Adipocyte (in vitro differentiated cells): ENCODE measurements at places on chromosomes 7 and 10.
A peak's percentile ranks its signal among the peaks of the same experiment; 100 is the strongest.

GRCh38 chr10:96478355-96478754 is 35.4 kb downstream of the TLL2 start:
- DNase-seq, result no peak

DNA sequence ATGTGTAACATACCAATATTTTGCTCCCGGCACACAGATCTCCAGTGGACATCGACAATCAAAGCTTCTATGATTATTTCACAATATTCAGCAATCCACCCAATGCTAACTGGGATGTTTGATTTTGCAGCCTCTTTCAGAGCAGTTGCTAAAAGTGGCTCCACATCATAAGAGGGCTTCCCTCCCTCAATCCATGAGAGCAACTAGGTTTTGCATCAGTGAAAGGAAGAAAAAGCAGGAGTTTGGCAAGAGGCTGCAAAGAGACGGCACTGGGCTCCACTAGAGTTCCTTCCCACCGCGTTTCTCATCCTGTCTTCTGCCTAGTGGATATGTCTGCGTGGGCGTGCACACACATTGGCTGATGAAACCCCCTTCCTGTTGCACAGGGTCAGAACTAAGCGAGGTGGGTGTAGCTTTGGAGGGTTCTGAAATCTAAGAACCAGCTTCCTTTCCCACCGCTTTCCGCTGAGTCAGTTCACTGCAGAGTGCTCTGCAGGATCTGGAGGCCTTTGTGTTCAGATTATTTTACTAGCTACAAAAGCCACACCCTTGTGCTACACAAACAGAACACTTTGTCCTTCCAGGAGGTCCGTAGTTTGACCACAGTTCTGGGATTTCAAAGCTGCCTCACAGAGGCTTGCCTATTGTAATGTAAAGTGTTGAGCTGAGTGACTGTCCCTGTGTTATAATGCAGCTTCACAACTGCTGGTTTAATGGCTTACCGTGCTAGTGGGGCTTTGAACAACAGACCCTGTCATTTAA is 28.1 kb downstream of the ARL4A start:
- DNase-seq, result peak; percentile 93

DNA sequence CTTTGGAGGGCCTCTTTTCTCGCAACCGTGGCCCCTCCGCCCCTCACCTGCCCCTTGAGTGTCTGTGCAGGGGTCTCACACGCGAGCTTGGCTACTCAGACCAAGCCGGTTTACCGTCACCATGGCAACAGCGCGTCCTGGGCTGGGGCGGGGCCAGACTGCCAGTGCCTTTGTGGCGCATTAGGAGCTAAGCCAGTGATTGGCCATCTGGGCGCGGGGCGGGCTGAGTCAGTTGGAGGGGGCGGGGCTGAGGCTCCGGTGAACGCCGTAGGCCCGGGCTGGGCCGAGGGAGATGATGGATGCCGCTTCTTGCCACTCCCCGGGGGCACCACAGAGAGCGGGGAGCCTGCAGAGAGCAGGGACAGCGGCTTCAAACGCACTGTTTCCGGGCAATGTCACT is 48.7 kb upstream of the FXYD4 start:
- DNase-seq, result peak; percentile 78

DNA sequence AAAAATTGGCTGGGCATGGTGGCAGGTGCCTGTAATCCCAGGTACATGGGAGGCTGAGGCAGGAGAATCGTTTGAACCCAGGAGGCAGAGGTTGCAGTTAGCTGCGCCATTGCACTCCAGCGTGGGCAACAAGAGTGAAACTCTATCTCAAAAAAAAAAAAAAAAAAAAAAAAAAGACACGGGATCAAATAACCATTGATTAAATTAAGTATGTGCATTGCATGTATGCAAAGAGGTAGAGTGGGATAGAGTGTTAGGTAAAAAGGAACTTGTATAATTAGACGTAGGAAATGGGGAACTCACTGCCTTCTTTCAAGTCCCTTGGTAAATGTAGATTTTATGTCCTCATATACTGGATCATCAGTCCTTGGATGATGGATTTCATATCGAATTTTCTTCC is 13.1 kb downstream of the VCL start:
- no peak for DNase-seq

GRCh38 chr7:1503390-1503789 is 799 bp downstream of the INTS1 start:
- no peak for DNase-seq

- peak; percentile 82 for DNase-seq
These were observed 72.6 kb downstream of the ADAM12 start for GRCh38 chr10:126315494-126316177.

DNA sequence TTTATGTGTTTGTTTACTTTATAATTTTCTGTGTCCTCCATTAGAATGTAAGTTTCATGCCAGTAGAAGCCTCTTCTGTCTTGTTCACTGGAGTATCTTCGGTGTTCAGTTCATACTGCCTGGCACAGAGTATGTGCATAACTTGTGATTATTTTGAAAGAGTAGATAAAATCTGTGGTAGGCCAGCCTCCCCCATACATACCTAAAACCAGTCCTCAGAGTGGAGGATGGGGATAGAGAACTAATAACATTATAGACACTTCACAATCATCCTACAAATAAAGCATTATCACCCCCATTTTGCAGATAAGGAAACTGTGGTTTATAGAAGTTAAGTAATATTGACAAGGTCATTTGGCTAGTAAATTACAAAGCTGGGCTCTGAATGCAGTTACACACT is 28.0 kb downstream of the VIM start:
- DNase-seq, result peak; percentile 60

DNA sequence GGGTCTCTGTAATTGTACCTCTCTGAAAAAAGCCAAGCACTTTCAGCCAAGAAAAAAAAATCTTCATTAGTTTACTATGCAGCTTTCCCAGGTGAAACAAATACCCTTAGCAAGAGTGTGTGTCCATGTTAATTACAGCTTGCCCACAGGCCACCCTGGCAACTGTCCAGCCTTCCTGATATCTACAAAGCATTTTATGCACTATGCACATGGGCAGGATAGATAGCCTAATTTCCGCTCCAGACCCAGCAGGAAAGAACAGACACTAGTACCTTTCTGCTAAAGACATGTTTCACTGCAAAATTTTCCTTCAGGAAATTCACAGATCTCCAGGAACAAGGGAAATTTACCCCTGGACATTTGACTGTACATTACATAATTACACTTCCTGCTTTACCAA is 24.4 kb downstream of the CACNA2D1 start:
- DNase-seq, result no peak

DNA sequence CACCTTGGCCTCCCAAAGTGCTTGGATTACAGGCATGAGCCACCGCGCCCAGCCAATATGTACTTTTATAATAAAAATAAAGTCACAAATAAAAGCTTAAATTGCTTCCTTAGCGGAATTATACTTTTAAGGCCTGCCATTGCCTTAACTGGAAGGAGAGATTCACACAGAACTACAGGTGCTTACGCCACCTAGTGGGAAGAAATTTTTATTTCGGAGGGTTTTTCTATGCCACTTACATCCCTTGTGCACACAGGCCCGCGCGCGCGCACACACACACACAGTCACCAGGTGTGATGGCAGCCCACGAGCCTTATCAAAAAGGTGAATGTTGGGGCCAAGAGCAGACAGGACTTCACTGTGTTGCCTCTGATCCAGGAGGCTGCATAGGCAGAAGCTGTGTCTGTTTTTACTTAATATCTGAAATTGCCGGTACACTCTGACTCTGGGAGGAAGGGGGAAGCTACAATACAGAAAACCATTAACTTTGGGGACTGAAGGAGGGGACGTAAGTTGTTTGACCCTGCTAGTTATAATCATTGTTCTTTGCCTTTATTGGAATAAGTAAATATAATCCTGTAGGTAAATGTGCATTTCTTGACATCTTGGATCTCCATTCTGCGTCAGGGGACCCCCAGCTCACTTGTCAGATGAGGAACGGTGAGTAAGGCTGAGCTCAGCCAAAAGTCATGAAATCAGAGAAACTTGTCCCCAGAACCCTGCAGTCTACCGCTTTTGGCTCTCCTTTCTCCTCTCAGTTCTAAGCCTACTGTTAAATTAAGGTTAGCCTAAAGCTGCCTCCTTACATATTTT is 87.1 kb downstream of the SLC16A9 start:
- DNase-seq, result peak; percentile 67

GRCh38 chr7:20778063-20778721 is 8.5 kb downstream of the SP8 start:
- DNase-seq, result peak; percentile 64

DNA sequence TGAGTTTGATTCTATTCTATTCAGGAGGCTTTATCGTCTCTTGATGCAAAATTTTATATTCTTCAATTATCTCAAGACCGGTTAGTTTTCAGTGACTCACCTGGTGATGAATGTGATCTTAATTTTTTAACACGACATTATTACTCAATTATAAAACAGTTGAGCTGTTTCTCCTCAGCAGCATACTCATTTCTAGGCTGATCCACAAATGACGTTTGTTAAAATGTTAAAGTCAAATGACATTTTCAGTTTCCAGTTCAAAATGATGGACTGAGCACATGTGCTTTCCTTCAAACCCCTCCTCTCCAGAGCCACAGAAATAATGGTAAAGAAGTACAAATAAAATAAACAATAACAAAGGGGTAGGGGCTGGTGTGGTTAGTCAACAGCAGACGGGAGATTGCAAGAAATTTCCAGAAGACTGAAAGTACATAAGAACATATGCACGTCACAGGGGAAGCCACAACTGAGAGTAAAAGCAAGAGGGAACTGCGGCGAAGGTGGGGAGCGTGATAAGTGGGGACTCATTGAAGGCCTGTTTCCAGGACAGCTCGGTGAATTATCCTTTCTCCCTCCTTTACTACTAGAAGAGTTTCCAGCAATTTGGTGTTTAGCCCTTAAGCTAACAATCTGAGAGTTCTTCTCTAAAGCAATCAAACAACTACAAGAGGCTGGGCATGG is 10.9 kb downstream of the MACROH2A2 start:
- no peak for DNase-seq
